Iris pigment epithelial cell (primary cell): ENCODE measurements at places on chromosomes 7 and 10.

- no peak for DNase-seq
Measured at GRCh38 chr7:7607010-7607409, 33.5 kb upstream of the UMAD1 start.

DNA sequence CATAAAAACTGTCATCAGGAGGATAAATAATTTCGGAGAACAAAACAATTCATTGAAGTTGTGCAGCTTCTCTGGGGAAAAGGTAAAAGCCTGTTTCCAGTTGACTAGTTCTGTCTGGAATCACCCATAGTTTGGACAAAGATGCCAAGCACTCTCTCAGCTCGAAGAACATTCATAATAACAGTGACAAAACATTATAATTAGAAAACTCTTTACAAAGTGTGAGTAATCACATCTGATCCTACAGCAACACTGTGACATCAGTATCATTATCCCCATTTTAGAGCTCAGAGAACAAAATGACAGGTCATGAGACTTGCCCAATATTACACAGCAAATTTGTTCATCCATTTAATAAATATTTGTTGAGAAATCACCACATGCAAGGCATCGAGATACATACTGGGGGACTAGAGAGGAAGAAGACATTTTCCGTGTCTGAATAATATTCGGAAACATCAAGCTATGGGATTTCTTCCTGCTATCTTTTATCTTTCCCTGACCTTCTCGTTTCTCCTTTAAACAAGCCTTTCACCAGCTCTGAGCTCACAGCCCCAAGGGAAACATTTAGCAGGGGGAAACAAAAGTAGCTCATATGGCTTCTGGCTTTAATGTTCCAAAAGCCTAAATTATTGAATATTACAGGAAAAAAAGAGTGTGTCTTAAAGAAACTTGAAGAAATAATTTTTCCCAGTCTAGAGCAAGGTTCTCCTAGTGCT is 123.3 kb upstream of the GHITM start:
- DNase-seq, result no peak

DNA sequence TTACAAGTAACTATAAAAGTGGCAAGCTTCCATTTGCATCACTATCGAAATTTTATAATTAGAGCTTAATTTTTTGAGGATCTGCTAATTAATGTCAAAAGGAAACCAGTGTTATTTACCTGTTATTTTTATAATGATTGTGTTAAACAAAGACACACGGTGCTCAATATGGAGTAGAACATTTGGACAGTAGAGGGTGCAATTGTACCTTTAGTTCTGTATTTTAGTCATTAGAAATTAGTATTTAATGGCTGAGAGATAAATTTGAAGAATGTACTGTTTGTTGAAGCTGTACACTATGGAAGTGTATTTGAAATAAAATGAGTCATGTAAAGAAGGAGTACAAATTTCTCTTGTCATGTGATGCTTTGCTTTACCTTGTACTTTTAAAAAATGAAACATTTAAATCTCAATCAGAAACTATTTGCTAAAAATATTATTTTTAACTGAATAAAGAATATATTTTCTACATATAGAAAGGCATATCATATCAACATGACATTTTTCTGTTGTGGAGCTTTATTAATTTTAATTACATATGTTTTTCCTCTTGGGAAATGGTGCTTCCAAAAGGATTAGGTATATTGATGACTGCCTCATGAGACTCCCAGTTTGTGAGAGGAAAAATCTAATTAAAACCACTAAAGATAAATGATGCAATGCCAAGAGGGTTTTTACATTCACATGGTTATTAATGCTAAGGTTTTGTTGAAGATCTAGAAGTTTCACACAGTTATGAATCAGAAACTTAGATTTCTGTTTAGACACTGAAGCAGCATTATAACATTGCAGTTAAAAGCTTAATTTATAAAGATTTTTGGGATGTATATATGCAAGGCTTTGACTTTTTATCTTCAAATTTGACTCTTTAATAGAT is 10.4 kb upstream of the PRKG1 start:
- peak; percentile 57 for DNase-seq

DNA sequence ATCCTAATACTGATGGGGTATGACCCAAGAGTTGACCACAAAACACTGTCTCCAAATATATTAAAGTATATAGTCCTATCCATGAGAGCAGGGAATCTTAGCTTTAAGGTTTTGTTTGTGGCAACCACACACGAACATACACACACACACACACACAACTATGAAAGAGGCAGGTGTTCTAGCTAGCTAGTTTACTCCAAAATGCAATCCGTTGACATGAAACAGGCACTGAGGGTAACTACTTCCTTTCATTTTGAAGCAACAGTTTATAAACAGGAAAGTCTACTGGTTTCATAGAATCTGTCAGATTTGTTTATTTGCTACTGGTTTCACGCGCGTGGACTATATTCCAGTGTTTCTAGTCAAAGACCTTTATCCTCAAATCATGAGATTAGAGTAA is 14.8 kb downstream of the HTR5A start:
- DNase-seq, result no peak
